ENCODE measurements at places on chromosomes 4 and X. TPM values are rescaled to one million over a fixed set of nuclear protein-coding genes. Genes with fewer than 3 reads are reported as not detected.

The POLN gene
- total RNA-seq = 2.5 TPM

The AWAT2 gene
- total RNA-seq = 0.46 TPM

The ARAP2 gene
- total RNA-seq = 3.0 TPM

The NPY5R gene
- total RNA-seq = 4.4 TPM

The GAGE13 gene
- not detected for total RNA-seq

The MAGEA9B gene
- not detected for total RNA-seq

The SOWAHD gene
- total RNA-seq = 1.9 TPM

All from endodermal cell (in vitro differentiated cells).